NCI-H2029 treated with DMSO at 0.1 percent for 48 hours (cell line): ENCODE measurements at places on chromosomes 2 and 18.

- no peak for DNase-seq
These were observed 135.3 kb downstream of the SLC8A1 start for GRCh38 chr2:40316620-40317019.

DNA sequence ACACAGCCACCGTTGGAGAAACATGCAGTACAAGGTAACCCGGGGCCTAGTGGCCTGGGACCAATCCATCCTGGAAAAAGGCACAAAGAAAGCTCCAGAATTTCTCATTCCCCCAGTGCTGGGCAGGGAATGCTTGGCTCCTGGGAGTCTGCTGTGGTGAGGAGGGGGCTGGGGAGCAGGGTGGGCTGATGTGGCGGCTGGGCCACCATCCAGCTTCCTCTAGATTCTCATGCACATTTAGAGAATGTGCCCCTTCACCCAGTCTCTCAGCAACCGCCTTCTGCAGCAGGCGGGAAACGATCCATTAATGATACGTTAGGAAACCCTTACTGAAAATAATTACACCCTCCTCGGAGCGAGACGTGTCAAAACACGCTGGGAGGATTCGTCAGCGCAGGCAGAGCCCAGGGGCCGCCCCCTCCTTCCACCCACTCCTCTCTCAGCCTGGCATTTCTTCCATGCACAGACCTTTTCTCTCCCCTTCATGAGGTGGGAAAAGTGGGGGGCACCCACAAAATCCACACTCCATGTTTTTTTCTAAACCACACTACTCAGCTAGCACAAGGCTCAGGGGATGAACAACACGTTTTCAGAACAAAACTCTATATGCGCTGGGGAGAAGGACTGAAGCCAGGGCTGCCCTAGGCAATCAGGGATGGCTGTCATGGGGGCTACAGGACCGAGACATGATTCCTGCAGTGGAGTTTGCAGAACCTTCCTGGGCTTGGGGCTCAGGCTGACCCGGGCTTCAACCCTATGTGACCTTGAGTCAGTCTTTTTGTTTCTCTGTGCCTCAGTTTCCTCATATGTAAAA lies 56.1 kb upstream of the SMAD7 start:
- no peak for DNase-seq

- DNase-seq: no peak
These were observed 132.9 kb downstream of the SOCS6 start for GRCh38 chr18:70421471-70422390.

DNA sequence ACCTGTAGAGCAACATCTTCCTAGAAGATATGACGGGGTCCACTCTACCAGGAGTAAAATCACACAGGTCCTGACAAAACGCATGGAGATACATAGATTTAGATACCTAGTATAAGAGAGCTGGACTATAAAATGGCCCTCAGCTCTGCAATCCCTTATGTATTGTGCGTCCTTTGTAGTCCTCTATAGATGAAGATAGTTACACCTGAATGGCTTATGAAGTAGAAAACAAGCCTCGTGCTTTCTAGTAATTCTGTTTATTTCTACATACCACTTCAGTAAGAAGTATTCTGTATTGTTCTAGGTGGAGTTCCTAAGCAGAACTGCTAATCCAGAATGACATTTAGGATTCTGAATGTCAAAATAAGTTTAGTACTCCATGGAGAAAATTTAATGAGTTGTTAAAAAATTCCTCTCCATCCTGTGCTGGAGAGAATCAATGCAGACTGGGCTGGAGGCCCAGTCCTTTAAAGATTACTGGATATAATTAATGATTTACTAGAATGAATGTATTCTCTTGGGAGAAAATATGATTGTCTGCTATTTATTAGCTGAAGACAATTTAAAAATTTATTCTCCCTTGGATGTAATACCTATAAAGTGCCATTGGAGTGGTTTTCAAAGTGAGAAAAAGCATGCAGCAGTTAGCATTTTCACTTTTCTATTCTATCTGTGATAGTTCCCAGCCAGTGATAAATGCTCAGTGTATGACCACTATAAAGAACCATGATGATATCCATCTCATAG lies 147.3 kb upstream of the UNC80 start:
- no peak for DNase-seq

GRCh38 chr2:129748250-129748649 lies 231.2 kb upstream of the RAB6C start:
- DNase-seq: no peak

GRCh38 chr2:190929919-190930318 lies 49.3 kb downstream of the GLS start:
- DNase-seq: no peak
